ENCODE measurements at places on chromosomes 1 and 21. TPM values are rescaled to one million over a fixed set of nuclear protein-coding genes. Genes with fewer than 3 reads are reported as not detected.

DNA sequence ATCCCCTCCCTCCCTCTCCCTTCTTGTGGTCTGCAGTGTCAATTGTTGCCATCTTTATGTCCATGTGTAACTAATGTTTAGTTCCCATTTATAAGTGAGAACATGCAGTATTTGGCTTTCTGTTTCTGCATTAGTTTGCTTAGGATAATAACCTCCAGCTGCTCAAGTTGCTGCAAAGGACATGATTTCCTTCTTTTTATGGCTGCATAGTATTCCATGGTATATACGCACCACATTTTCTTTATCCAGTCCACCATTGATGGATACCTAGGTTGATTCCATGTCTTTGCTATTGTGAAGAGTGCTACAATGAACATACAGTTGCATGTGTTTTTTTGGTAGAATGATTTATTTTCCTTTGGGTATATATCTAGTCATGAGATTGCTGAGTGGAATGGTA, 16.3 kb downstream of the CITED4 start:
- DNase-seq, result no peak

GRCh38 chr1:17335821-17336710, 28.1 kb downstream of the PADI4 start:
- peak; percentile 67 for DNase-seq

The CSTB gene
- 74.5 TPM for total RNA-seq

DNA sequence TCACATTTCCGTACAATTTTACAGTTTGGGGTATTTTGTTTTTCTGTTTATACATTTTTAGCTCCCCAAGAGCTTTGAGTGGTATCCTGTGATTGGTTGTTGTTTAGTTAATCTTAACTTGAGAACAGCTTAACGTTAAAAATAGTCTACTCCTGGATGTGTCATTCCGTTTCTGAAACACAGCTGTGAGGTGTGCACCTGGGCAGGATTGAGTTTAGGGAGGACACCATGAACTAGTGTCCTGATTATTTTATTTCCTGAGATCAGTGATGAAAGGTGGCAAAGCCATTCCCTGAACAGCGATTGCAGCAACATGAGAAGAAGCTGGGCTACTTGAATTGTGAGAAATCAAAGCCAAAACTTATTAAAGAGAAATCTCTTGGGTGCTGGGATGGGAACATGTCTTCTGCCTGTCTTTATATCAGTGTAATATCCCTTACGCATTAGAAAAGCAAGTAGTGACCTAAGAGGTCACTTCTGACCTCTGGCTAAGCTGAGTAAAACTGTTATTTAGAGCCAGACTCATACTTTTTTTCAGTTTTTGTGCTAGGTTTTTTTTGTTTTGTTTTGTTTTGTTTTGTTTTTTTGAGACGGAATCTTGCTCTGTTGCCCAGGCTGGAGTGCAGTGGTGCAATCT, 43.4 kb downstream of the ZBTB40 start:
- DNase-seq, result no peak

The SLFNL1 gene
- total RNA-seq, result 0.50 TPM

GRCh38 chr1:30760596-30761324, 3.2 kb upstream of the LAPTM5 start:
- peak; percentile 40 for DNase-seq

- DNase-seq, result no peak
Measured at GRCh38 chr1:28885472-28885877, 28.9 kb upstream of the EPB41 start.

The KRTAP12-2 gene
- total RNA-seq, result not detected

DNA sequence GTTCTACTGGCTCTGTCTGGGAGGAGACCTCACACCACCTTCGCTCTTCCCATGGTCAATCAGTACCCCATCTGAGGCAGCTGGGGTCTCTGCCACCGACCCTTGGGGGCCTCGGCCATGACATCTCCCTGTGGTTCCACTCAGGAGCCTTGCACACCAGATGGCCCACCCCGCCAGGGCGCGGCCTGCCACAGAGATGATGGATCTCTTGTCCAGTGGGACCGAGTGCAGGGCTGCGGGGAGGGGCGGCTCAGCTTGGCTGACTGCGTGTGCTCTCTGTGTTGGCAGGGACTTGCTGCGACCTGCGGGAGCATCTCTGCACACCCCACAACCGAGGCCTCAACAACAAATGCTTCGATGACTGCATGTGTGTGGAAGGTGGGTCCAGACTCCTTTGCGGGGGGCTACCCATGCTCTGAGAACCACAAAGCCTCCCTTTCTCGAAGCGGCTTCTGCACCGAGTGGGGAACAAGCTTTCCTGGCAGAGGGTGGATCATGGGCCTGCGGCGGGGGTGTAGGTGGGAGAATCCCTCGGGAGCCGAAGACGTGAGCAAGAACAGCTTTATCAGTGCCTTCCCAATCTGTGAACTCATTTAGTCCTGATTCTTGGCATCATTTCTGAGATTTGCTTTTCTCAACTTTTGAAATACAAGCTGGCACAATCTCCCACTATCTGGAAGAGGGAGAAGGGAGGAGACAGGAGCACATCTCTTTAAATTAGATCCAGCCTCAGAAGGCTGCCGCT, 20.9 kb upstream of the AGTRAP start:
- DNase-seq, result no peak

GRCh38 chr1:30302858-30303257, 420.5 kb downstream of the MATN1 start:
- DNase-seq, result no peak

The NPR1 gene
- total RNA-seq, result 89.3 TPM

- no peak for DNase-seq
Measured at GRCh38 chr1:47227341-47228232, 4.4 kb downstream of the TAL1 start.

GRCh38 chr21:35399002-35399530, 350.0 kb upstream of the RUNX1 start:
- no peak for DNase-seq

- DNase-seq, result no peak
Measured at GRCh38 chr1:119771770-119772169, 3.1 kb upstream of the HMGCS2 start.

DNA sequence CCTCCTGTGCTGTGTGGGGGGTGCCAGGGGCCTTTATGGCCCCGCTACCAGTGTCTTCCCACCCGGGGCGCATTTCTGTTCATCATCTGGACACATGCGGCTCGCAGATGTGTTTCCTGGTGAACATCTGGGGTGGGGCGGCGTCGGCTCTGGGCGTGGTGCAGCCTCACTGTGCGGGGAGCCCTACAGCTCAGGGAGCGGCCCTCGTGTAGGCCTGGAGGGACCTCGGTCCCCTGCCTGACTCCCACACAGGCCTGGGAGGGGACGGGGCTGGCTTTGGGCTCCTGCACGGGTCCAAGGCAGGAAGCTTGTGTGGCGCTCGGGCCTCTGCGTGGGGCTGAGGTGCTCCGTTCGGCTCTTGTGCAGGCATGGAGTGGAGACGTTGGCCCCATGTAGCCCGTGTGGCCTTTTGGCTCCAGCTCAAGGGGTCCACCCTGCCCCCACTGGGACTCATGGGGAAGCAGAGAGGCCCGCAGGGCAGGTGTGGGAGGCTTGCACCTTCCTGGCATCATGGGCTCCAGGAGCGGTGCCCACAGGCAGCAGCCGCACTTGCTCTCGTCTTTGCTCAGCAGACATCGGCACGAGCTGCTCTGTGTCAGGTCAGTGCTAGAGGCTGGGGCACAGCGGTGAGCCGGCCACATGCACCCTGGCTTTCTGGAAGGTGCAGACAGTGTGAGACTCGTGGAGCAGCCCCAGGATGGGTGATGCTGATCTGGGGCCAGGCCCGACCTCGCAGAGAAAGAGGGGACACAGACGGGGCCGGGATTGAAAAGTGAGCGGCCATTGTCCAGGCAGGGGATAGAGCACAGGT, 90.1 kb upstream of the ACTRT2 start:
- DNase-seq, result no peak

The GBP6 gene
- total RNA-seq, result not detected

- no peak for DNase-seq
Measured at GRCh38 chr1:157269656-157270375, 131.6 kb upstream of the ETV3 start.

DNA sequence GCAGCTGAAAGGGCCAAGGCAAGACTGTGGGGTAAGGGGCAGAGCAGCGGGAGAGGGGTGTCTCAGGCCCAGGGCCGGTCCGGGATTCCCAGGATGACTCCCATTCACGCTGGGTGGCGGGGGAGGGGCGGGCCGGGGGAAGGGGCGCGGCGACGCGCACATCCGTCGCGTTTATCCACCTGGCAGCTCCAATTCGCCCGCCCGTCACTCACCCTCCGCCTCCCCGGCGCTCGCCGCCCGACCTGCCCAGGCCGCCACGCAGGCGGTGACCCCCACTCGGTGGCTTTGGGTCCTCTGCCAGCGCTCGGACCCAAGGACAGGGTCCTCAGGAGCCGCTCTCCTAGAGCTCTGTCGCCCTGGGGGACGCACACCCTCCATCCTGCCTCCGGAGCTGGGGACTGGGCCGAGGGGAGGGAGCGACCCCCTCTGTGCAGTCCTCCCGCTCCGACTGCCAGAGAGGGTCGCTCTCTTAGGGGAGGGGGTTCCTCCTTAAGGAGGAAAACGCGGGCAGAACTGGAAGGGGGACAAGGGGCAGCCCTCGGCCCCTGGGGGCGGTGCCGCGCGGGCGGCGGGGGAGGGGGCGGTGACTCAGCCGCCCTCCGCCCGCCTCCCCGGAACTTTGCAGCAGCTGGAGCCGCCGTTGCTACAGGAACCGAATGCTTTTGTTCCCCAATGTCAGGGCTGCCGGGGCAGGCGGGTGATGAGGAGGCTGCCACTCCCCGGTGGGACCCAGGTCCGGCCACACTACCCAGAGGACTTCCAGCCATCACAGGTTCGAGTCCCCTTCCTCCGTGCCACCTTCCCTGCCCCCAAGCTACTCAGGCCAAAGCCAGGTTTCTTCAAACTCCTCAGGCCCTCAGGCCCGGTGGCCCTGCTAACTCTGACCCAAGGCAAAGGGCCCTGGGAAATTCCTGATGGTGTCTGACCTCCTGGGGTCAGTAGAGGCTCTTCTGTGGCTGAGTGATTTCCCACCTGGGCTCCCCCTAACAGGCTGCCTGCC, 3.4 kb downstream of the ADGRB2 start:
- DNase-seq, result peak; percentile 88

GRCh38 chr21:25331286-25331685, 276.0 kb downstream of the MRPL39 start:
- DNase-seq, result no peak

The OR2L2 gene
- 0.09 TPM for total RNA-seq

The TRIM46 gene
- 2.1 TPM for total RNA-seq

GRCh38 chr1:244294599-244295224, 157.0 kb downstream of the ADSS2 start:
- DNase-seq, result no peak

GRCh38 chr1:205172729-205173366, 38.7 kb downstream of the DSTYK start:
- DNase-seq, result no peak

Data from kidney (tissue), 22 donors.